ENCODE measurements at places on chromosomes 6 and 20.

GRCh38 chr6:1024587-1024986 is 287.3 kb upstream of the FOXQ1 start:
- no peak for DNase-seq

- no peak for DNase-seq
These were observed 87.8 kb upstream of the ARMC2 start for GRCh38 chr6:108760126-108761050.

GRCh38 chr6:91782802-91783201 is 1195.9 kb upstream of the MAP3K7 start:
- no peak for DNase-seq

DNA sequence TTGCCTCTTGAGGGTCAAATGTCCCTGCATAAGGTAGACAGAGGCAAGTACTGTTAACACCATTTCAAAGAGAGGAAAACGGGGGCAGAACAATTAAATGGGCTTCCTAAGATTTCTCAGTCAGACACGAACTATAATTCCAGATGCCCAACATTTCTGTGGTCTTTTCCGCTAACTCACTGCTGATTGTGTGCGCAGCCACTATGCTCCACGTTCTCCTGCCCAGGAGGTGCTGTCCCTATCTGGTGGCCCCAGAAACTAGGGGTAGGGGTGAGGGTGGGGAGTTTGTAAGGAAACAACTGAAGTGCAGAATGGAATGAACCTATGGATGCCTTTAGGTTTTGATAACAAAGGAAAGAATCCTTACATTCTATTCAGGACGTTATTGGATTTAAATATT is 86.1 kb upstream of the BACH2 start:
- no peak for DNase-seq

GRCh38 chr6:151689499-151690201 is 117.8 kb upstream of the ESR1 start:
- no peak for DNase-seq

GRCh38 chr6:53361549-53362031 is 12.8 kb upstream of the ELOVL5 start:
- peak; percentile 26 for DNase-seq

DNA sequence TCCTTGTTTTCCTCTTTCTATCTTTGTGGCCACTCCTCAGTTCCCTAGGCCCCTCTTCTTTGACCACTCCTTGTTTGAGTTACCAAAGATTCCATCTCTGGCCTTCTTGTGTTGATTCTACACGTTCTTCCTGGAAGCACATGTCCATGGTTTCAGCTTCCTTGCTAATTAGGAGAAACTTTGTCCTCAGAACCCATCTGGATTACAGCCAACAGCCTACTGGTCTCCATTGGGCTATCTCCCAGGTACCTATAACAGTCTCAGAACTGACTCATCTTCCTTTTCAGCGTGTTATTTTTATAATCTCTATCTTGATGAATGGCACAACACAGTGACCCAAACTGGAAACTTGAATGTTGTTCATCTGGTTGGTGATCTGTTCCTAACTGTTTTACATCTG is 17.5 kb downstream of the PTPRA start:
- DNase-seq: no peak

DNA sequence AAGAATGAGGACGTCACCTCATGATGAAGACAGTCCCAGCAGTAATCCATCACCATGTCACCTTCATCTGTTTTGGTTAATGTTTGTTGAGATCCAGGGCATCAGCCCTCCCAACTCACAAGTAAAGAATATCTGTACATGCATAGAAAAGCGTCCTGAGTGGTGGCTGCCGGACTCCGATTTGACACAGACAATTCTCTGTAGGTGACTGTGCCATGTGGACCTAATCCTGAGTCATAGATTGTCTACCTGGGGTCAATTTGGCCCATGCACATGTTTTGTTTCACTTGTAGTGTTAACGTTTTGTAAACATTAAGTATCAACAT is 168.4 kb upstream of the UST start:
- no peak for DNase-seq

- no peak for DNase-seq
These were observed 99.1 kb downstream of the ARMC2 start for GRCh38 chr6:108947114-108947854.

- DNase-seq: no peak
These were observed 265.5 kb downstream of the ZFAND3 start for GRCh38 chr6:38085031-38085430.

GRCh38 chr6:43736844-43737243 is 33.2 kb upstream of the VEGFA start:
- DNase-seq: no peak

GRCh38 chr20:29306390-29307072 is 1950.9 kb upstream of the DEFB115 start:
- no peak for DNase-seq

DNA sequence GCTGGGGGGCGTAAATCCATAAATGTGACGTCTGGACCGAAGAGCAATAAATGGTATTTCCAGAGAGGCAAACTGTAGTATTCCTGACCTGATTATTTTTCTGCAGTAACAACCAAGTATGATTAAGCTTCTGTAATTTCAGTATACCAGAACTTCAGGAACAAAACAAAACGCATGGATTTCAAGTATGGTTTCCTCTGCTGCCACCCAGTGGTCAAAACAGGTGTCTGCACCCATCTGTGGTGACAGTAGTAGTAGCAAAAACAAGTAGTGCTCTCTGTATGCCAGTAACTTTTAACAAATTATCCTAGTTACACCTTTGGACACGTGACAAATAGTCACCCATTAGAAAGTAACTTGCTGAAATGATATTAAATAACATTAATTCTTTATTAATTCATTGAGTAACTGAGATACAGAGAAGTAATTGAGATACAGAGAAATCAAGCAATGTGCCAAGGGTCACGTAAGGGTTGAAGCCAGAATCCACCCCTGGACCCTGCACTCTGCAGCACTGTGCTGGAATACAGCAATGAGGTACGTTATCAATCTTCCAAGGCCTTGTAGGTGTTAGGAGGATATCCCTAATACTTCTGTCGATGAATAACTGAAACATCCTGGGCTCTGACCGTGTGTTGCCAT is 7.9 kb downstream of the CALHM4 start:
- DNase-seq: peak; percentile 41

- DNase-seq: no peak
These were observed 13.6 kb upstream of the GOPC start for GRCh38 chr6:117615750-117616390.

DNA sequence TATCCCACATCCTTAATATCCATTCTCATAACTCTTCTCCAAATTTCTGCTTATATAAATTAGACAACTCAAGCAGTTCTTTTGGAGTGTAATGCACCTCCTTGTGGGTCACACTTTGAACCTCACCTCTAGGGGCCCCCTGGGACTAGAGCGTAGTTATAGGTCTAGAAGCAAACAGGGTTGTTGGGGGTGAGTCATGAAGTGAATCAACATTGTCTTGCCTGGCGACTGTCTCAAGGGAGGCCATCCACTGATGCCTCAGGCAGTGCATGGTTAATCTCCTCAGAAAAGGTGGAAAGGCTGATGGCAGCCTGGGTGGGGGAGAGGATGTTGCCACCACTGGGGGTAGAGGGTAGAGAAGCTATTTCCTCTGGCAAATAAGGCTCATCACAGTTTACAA is 129.1 kb downstream of the TNFRSF21 start:
- DNase-seq: no peak

GRCh38 chr20:35561268-35561667 is 19.4 kb downstream of the ERGIC3 start:
- DNase-seq: no peak

- no peak for DNase-seq
These were observed 68.5 kb downstream of the FAM229B start for GRCh38 chr6:112155886-112156285.

DNA sequence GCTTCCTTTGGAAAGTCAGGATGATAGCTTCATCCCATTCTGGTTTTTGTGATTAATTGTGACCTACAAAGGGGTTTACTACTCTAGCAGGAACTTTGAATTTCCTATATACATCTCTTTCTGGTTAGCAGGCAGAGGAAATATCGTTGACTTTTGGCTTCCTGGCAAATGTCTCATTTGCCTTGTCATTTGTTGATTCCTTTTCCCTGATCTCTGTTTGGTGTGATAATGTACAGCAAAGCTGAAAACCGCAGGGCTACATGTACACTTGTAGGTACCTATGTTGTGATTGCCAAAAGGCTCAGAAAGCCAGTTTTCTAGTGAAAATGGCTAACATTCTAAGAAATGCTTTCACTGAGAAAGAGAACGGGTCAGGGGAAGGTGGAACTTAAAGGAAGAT is 44.3 kb downstream of the TOP1 start:
- no peak for DNase-seq

- no peak for DNase-seq
These were observed 9.2 kb upstream of the TBX18 start for GRCh38 chr6:84773431-84774156.

GRCh38 chr6:8900056-8900455 is 464.7 kb upstream of the SLC35B3 start:
- no peak for DNase-seq

DNA sequence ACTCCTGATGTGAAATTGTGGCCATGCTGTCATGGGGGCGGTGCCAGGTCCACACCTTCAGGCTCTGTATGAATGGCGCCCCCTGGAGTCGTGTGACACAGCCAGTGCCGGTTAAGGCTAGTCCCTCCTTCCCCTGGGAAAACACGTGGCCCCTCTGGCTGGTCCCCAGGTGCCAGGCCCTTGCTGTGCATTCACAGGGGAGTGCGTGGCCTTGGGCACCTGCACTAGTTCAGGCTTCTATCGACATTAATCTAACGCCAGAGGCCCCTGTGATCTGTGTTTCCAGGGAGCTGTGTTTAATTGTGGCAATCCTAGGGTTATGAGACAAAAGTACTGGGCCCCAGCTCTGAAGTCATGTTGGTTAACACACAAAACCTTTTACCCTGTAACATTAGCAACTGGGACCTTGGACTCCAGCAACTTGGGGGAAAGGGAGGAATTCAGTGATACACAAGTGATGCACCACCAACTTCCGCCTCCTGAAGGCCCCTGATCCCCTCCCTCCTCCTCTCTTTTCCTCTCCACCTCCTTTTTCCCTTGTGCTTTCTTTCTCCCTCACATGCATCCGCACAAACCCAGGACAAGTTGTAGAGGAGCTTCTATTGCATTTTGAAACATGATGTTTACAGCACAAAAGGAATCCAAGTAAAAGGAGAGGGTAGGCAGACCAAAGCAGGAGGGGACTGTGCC is 74.0 kb downstream of the SSR1 start:
- DNase-seq: peak; percentile 61

GRCh38 chr20:49490689-49491088 is 8.2 kb upstream of the KCNB1 start:
- no peak for DNase-seq

DNA sequence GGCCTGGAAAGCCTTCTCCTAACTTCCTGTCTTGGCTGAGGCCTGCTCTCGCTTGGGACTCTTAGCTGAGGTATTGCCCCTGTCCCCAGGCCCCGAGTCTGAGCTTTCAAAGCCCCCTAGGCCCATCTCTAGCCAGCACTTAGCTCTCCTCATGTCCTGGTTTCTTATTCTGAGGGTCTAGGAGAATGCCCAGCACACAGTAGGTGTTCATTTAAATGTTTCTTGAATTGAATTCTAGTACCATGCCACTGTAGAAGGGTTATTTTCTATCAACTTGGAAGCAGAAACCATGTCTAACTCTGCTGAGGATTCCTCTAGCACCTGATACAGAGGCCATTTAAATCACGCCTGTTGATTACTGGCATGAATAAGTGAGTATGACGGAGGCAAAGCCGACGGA is 98.5 kb downstream of the VEGFA start:
- no peak for DNase-seq

- DNase-seq: no peak
These were observed 242.2 kb upstream of the RREB1 start for GRCh38 chr6:6865611-6866010.

DNA sequence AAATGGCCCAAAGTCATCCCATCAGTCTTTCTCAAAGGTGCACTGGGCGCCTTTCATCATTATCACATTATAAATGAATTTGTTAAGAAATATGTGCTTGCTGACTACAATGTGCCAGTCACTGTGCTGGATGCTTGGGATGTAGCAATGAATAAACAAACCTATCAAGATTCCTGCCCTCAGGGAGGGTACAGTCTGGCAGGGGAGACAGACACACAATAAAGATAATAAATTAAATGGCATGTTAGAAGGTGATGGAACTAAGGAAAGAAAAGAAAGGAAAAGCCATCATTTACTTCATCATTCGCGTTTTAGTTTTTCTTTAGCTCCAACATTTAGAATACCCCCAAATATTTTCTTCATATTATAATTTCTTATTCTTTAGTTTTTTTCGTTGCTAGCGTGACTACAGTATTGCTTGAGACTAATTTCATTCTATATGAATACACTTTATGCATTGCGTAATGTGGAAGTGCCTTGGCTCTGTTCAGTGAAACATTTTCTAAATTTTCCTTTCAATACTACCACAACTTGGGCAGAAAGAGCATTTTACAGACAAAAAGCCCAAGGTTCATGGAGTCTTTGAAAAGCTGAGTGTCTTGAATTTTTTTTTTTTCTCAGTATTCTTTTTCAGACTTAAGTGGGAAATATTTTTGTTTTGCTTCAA is 48.7 kb upstream of the CITED2 start:
- DNase-seq: no peak

DNA sequence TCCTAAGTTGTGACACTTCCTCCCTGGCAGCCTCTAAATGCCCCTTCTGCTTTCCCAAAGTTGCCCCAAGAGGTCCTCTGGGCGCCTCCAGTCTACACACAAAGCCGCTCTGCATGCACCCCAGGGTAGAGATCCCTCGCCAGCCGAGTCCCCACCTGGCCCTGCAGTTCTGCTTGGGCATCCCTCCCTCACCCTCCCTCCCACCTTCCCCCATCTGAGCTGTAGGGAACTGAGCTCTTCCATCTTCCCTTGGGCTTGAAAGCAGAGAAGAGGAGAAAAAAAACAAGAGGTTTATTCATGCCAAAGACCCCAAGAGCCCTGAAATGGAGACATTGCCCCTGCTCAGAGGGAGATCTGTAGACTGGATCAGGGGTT is 5.7 kb upstream of the FGD2 start:
- DNase-seq: no peak

DNA sequence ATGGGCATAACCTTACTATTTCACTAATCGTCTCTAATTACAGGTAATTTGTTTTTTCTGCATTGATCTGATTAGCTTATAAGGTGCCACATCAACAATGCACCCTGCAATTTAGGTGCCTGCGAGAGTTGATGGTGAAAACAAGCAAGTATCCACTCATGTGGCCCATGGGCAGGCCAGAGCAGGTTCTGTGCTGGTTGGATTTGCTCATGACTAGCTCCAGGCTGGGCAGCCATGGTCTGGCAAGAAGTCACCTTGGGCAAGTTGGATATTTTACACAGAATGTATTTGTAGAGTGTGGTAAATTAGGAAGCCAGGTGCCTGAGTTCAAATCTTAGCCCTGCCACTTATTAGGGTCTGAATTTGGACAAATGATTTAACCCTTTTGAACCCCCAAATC is 25.3 kb downstream of the RAB44 start:
- no peak for DNase-seq

- no peak for DNase-seq
These were observed 113.0 kb upstream of the CEP162 start for GRCh38 chr6:84340422-84340821.

DNA sequence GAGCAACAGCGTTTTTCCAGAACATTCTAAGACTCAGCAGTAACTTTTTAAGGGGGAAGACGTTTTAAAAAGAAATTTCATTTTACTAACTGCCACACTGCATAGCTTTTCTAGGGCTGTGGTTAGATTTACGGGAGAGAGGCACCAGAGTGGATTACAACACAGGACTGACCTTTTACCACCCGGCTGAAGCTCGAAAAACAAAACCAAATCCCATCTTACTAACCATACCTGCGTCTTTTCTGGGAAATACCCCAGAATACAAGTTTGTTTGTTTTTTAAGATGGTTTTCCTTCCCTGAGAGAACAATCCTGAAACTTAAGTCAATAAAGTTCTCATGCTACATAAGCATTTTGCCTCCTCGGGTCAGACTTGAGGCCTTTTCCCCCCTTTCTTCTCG is 209.3 kb upstream of the SOX4 start:
- no peak for DNase-seq
